Cardiac muscle cell (in vitro differentiated cells and primary cell): ENCODE measurements at places on chromosomes 2 and 18. TPM values are rescaled to one million over a fixed set of nuclear protein-coding genes. Genes with fewer than 3 reads are reported as not detected.

- no peak overlapping the region for H3K27ac ChIP-seq
- no peaks in the 10 kb centered on the region for H3K36me3 ChIP-seq
- peaks cover 56% of the 10 kb centered on the region for H3K27me3 ChIP-seq
- H3K4me1 ChIP-seq = no peaks in the 10 kb centered on the region
Observed at GRCh38 chr18:37608876-37609275, 43.3 kb upstream of the CELF4 start.

DLX1 gene
- total RNA-seq = not detected in 2 replicates

DNA sequence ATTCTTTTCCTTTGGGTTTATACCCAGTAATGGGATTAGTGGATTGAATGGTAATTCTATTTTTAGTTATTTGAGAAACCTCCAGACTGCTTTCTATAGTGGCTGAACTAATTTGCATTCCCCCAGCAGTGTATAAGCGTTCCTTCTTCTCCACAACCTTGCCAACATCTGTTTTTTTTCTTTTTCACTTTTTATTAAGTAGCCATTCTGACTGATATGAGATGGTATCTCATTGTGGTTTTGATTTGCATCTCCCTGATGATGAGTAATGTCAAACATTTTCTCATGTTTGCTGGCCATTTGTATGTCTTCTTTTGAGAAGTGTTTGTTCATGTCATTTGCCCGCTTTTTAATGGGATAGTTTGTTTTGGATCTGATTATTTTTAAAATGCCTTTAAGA lies 64.1 kb upstream of the MEIS1 start:
- no peak for DNase-seq
- no peak overlapping the region for H3K27ac ChIP-seq
- no peak overlapping the region for H3K4me3 ChIP-seq
- H3K36me3 ChIP-seq = no peaks in the 10 kb centered on the region

DNA sequence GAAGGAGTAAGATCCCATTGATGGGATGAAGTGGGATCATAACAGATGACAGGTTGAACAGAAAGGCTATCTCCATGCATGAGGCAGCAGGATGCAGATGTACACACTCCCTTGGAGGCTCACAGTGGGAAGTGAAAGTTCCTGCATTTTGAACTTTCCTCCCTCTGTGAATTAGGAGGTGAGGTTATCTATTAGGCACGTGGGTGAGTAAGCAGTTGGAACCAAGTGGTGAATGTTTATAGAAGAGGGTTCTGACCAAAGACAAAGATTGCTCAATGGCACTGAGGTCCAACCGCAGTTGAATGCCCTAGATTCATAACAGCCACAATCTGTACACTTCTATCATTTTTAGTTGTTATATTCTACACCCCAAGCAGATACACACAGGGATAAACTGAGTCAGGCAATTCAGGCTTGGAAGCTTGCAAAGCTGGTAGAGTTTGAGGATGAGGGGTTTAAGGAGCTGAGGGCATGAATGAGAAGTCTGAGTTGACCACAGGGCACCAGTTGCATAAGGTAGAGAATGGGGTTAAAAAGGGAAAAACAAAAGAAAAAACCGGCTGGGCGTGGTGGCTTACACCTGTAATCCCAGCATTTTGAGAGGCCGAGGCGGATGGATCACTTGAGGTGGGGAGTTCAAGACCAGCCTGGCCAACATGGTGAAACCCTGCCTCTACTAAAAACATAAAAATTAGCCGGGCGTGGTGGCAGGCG lies 7.1 kb upstream of the KCMF1 start:
- peaks cover 3% of the 10 kb centered on the region for H3K36me3 ChIP-seq
- no peak for DNase-seq
- no peak overlapping the region for H3K4me3 ChIP-seq
- H3K27ac ChIP-seq = no peak overlapping the region
- peaks cover 2% of the 10 kb centered on the region for H3K4me1 ChIP-seq
- H3K27me3 ChIP-seq = no peaks in the 10 kb centered on the region

MERTK gene
- total RNA-seq = 3.8 and 8.7 TPM in 2 replicates

DNA sequence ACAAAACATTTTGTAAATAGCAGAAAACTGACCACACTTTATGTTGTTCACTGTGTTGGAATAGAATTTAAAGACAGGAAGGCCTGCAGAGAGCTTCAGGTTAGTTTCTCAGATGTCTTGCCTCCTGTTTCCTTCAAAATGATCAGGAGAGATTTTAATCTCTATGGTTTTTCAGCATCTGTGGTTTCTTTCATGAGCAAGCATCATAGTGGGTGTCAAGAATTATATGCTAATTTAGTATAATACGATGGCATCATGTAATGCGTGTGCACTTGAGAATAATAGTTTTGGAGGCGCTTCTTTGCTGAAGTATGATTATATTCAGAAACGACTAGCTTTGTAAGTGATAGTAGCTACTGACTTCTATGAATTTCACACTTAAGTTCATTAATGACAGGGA lies 149.9 kb downstream of the PLCL1 start:
- peaks cover 37% of the 10 kb centered on the region for H3K27me3 ChIP-seq
- H3K4me3 ChIP-seq = no peak overlapping the region
- H3K4me1 ChIP-seq = no peaks in the 10 kb centered on the region
- no peaks in the 10 kb centered on the region for H3K36me3 ChIP-seq

GRCh38 chr2:69165091-69165880 lies 152.3 kb downstream of the ANTXR1 start:
- no peak overlapping the region for H3K4me3 ChIP-seq
- DNase-seq = no peak
- peaks cover 37% of the 10 kb centered on the region for H3K4me1 ChIP-seq
- H3K36me3 ChIP-seq = no peaks in the 10 kb centered on the region
- no peaks in the 10 kb centered on the region for H3K27me3 ChIP-seq
- peak overlapping the region; percentile 80 for H3K27ac ChIP-seq

RUFY4 gene
- not detected in 2 replicates for total RNA-seq

NFE2L2 gene
- total RNA-seq = 56.6 and 70.0 TPM in 2 replicates

DNA sequence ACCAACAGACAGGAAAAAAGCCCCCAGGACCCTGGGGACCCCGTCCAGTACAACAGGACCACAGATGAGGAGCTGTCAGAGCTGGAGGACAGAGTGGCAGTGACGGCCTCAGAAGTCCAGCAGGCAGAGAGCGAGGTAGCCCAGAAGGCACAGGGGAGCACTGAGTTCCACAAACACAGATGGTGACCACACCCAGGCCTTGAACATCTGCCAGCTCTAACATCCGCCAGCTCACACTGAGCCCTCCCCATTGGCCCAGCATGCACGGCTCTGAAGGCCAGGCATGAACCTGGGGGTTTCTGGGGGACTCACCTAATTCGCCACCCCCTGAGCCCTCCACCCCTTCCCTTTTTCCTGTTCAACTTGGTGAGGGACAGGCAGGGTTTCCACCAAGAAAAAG lies 25.6 kb upstream of the PRLH start:
- H3K4me3 ChIP-seq = no peak overlapping the region
- no peak overlapping the region for H3K27ac ChIP-seq
- no peak for DNase-seq

GRCh38 chr2:236795861-236796219 lies 226.2 kb downstream of the ACKR3 start:
- H3K36me3 ChIP-seq = no peaks in the 10 kb centered on the region
- no peaks in the 10 kb centered on the region for H3K27me3 ChIP-seq
- no peak overlapping the region for H3K4me3 ChIP-seq
- H3K4me1 ChIP-seq = no peaks in the 10 kb centered on the region

- H3K36me3 ChIP-seq = peaks cover 17% of the 10 kb centered on the region
- H3K27me3 ChIP-seq = no peaks in the 10 kb centered on the region
- no peak overlapping the region for H3K27ac ChIP-seq
- no peaks in the 10 kb centered on the region for H3K4me1 ChIP-seq
- H3K4me3 ChIP-seq = no peak overlapping the region
Observed at GRCh38 chr2:70181363-70181956, 9.4 kb downstream of the C2orf42 start.

GRCh38 chr2:1455466-1455865 lies 42.2 kb downstream of the TPO start:
- H3K4me1 ChIP-seq = no peaks in the 10 kb centered on the region
- no peak overlapping the region for H3K27ac ChIP-seq
- H3K4me3 ChIP-seq = no peak overlapping the region
- no peaks in the 10 kb centered on the region for H3K27me3 ChIP-seq
- no peaks in the 10 kb centered on the region for H3K36me3 ChIP-seq

TET3 gene
- 9.1 and 10.2 TPM in 2 replicates for total RNA-seq

SCYGR6 gene
- total RNA-seq = not detected in 2 replicates

DNA sequence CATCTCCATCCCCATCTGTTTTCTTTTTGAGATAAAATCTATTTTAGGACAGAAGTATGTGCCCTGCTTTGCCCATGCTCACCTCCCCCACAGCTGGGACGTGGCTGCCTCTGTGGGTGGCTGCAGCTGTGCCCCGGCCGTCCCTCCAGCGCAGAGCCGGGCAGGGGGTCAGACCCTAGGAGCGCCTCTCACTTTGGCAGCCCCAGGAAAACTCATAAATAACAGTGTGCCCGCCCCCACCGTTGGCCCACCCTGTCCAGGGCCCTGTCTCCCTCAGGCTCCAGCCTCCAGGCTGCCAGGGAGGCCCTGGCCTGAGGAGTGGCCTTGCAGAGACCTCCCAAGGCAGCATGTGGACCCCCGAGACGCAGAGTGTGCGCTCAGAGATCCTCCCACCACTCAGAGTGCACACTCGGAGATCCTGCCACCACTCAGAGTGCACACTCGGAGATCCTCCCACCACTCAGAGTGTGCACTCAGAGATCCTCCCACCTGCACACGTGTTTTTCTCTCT lies 178.1 kb downstream of the TWIST2 start:
- no peak overlapping the region for H3K4me3 ChIP-seq
- no peaks in the 10 kb centered on the region for H3K27me3 ChIP-seq
- no peak overlapping the region for H3K27ac ChIP-seq
- no peaks in the 10 kb centered on the region for H3K36me3 ChIP-seq
- H3K4me1 ChIP-seq = no peaks in the 10 kb centered on the region

CCDC74A gene
- total RNA-seq = 6.3 and 20.6 TPM in 2 replicates

RNASEH1 gene
- 24.3 and 24.5 TPM in 2 replicates for total RNA-seq

NLRC4 gene
- not detected in 2 replicates for total RNA-seq

GRCh38 chr18:12321333-12321732 lies 13.3 kb downstream of the TUBB6 start:
- no peak overlapping the region for H3K4me3 ChIP-seq
- H3K27me3 ChIP-seq = no peaks in the 10 kb centered on the region
- peaks cover 30% of the 10 kb centered on the region for H3K36me3 ChIP-seq
- no peaks in the 10 kb centered on the region for H3K4me1 ChIP-seq
- H3K27ac ChIP-seq = peak overlapping the region; percentile 64
- no peak for DNase-seq

IGFBP5 gene
- 132 and 229 TPM in 2 replicates for total RNA-seq

WIPF1 gene
- total RNA-seq = 6.0 and 16.7 TPM in 2 replicates

- no peak overlapping the region for H3K4me3 ChIP-seq
- H3K4me1 ChIP-seq = peaks cover 6% of the 10 kb centered on the region
- no peaks in the 10 kb centered on the region for H3K27me3 ChIP-seq
- peak; percentile 87 for DNase-seq
Observed at GRCh38 chr2:33086400-33087015, 139.8 kb downstream of the LTBP1 start.

EPB41L3 gene
- total RNA-seq = 466 and 886 TPM in 2 replicates

DNA sequence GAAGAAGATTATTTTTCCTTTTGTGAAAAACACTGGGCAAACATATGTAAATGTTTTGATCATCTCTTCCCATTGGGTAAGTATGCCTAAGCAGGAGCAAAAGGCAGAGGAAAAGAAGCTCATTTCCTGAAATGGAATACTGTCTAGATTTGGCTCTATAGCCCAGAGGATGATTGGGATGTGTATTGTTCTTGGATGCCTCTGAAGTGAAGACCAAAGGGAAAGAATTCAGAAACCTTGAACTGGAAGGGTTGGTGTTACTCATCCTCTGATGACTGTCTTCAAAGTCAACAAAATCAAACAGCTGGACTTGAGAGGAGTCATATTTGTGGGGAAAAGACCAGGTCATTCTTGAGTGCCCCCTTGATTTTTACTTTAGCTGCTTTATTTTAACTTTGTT lies 112.6 kb upstream of the NT5C1B start:
- no peak overlapping the region for H3K27ac ChIP-seq
- H3K4me3 ChIP-seq = no peak overlapping the region
- H3K36me3 ChIP-seq = no peaks in the 10 kb centered on the region
- peaks cover 16% of the 10 kb centered on the region for H3K4me1 ChIP-seq

DNA sequence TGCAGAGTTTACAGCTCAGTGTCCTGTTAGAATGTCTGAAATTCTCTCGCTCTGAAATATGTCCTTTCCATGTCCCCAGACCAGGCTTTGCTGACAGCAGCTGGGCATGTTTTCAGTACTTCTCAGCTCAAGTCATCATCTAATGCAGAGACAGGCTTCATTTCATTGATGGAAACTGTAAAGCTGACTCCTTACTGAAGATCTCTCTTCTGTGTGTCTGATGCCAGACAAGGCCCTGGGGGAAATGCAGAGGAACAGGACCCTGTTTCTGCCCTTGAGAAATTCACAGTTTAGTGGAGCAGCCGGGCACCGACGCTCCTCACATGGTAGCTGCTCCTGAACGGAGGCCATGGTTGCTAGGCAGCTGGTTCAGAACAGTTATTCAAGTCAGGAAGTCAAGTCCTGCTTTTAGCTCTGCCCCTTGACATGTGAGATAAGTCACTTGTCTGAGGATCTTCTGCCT lies 24.6 kb upstream of the FZD7 start:
- H3K4me3 ChIP-seq = no peak overlapping the region
- no peak for DNase-seq
- no peaks in the 10 kb centered on the region for H3K36me3 ChIP-seq
- no peaks in the 10 kb centered on the region for H3K4me1 ChIP-seq

GRCh38 chr18:13273800-13274199 lies 55.2 kb downstream of the LDLRAD4 start:
- DNase-seq = no peak
- no peaks in the 10 kb centered on the region for H3K36me3 ChIP-seq
- peaks cover 26% of the 10 kb centered on the region for H3K4me1 ChIP-seq
- no peak overlapping the region for H3K27ac ChIP-seq
- H3K27me3 ChIP-seq = no peaks in the 10 kb centered on the region

SEPTIN10 gene
- total RNA-seq = 51.7 and 77.3 TPM in 2 replicates

GRCh38 chr2:196537311-196537710 lies 102.2 kb upstream of the CCDC150 start:
- peaks cover 16% of the 10 kb centered on the region for H3K4me1 ChIP-seq
- H3K36me3 ChIP-seq = no peaks in the 10 kb centered on the region
- no peak overlapping the region for H3K4me3 ChIP-seq
- no peak for DNase-seq

DNA sequence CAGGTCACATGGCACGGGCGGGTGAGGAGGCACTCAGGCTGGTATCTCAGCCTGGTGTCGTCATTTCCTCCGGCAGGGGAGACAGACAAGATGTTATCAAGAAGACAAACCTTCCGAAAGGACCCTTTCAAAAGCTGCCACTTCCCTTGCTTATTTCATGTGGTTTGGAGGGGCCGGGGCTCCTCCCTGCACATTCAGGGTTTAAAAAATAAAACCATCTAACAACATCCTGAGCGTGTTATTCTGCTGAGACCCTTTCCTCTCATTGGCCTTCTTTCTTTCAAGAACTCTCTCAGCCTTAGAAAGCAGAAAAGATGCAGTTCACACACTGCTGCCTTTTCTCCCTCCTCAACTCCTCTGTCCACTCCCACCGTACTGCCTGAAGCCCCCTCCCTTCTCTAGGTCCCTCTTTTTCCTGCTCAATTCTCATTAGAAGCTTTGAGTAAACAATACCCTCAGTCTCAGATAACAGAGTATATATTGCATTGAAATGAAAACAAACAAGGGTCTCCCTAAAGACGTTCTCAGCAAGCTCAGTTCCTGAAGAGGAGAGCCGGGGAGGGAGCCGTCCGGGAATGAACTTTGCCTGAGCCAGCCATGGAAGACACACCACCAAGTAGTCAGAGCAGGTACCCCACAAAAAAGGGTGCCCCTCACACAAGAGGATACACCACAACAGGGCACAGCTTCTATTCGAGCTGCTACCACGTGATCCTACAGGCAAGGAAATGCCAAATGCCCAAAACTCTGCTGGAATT lies 9.7 kb downstream of the SMAD7 start:
- H3K4me3 ChIP-seq = no peak overlapping the region
- DNase-seq = no peak
- peaks cover 15% of the 10 kb centered on the region for H3K36me3 ChIP-seq
- peak overlapping the region; percentile 96 for H3K27ac ChIP-seq

APOB gene
- 0.07 and 0.15 TPM in 2 replicates for total RNA-seq
